ENCODE measurements at places on chromosomes 6 and 20. TPM values are rescaled to one million over a fixed set of nuclear protein-coding genes. Genes with fewer than 3 reads are reported as not detected.

Gene RNF182
- not detected for total RNA-seq

Gene PPP1R16B
- total RNA-seq: 2.1 TPM

- DNase-seq: no peak
These were observed 126.4 kb downstream of the MMUT start for GRCh38 chr6:49336514-49337131.

- DNase-seq: no peak
These were observed 577 bp upstream of the SCAND1 start for GRCh38 chr20:35954907-35955251.

DNA sequence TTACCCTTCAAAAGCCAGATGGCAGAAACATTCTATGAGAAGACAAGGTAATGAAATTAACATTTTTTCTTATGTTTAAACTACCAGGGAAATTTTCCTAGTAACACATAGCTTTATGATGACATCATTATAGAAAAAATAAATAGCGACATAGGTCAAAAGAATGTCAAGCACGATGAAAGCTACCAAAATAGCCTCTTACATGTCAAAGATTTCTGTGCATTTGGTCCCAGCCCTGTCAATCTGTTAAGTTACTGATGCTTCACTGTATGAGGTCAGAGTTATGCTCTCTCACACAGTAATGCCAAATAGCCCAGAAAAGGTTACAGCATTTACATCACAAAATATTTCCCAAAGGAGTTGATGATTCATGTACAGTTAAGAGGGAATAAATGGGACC is 199.8 kb upstream of the DEFB112 start:
- DNase-seq: no peak

- DNase-seq: no peak
These were observed 23.5 kb upstream of the CTNNBL1 start for GRCh38 chr20:37670351-37670791.

DNA sequence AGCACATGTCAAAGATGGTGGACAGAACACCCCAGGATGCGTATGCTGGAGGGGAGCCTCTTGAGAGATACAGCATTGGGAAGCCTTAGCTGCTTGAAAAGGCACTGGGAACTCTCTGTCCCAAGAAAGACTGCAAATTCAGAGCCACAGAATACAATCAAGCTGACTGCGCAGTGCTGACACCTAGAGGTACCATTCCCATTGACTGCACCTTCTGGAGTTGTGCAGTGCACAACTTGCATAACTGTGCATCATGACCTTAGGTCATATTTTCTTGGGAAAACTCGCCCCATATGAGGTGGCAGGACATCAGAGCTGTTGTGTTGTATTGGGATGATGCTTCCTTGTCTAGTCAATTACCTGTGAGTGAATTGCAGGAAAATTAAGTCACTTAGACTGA is 646.5 kb upstream of the NOX3 start:
- no peak for DNase-seq

Measured in tibial nerve (tissue), 4 donors.